NCI-H146 (cell line): ENCODE measurements at places on chromosomes 3 and 15.

- DNase-seq = no peak
Measured at GRCh38 chr3:144403040-144403457, 431.4 kb downstream of the DIPK2A start.

- DNase-seq = no peak
Measured at GRCh38 chr3:156511987-156512677, 42.8 kb downstream of the SSR3 start.

DNA sequence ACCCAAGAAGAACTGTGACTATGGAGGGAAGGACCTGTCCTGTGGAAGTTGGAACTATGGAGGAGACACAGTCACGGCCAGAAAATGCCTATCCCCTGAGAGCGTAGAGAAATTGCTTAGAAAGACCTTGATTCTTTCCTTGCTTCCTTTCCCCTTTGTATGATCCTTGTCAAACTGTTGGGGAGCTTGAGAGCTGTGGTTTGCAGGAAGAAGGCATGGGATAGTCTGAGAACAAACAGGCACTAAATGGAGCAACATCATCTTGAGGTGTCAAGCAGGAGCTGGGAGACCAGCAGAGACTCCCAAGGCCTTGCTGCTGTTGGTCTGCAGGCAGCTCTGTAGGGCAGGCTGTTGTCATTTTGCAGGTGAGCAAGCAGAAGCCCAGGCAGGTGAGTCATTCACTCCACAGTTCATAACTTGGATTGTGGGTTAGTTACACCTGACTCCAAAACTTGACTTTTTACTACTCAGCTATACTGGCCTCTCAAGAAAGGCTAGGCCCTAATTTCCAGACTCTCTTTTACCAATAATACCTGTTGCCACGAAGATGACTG is 298.9 kb downstream of the LRTM1 start:
- no peak for DNase-seq

DNA sequence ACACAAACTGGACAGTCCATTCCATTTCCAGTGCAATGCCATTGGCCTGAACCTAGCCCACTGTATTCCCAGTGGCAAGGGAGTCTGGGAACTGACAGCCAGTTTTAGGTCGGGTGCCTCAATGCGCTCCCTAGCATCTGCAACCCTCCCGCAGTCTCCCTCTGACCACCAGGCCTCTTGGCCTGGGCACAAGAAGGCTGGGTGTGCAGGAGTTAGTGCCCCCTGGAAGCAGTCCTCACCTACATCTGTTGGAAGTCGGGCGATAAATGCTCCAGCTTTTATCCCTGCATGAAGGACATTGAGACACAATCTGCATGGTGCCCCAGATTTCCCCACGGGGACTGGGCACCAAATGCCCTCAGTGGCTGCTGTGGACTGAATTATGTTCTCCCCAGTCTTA is 12.7 kb downstream of the C3orf22 start:
- no peak for DNase-seq

GRCh38 chr15:41499109-41499851 is 5.6 kb downstream of the ITPKA start:
- DNase-seq = no peak

DNA sequence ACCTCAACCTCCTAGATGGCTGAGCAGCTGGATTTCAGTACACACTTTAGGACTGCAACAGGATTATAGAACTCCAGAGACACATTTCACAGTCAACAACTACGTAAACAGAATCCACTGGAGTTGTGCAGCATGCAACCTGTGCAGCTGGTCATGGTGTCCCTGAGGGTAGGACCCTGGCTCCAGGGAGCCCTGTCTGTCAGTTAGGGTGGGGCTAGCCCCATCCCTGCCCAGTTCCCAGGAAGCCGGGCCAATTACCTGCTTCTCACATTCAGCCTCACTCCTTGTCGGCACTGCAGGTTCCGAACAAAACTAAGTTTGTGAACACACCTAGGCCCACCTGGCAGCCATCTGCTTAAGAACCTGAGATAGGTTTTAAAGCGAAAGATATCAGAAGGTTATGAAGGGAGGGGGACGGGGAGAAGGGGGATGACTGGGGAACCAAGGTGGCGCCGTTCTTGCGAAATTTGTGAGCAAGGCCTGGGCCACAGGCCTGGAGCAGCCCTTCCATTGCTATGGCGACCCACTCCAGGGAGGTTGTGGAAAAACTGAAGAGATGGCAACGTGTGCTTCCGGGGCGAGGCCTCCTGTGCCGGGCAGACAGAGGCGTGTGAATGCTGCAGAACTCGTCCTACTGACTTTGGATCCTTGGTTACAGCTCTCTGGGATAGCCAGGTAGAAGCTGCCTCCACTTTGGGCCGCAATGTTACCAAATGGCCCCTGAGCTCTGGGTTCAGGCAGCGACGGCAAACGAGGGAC is 25.3 kb downstream of the ACSBG1 start:
- no peak for DNase-seq

GRCh38 chr15:74211656-74212055 is 9.1 kb upstream of the STRA6 start:
- DNase-seq = no peak

DNA sequence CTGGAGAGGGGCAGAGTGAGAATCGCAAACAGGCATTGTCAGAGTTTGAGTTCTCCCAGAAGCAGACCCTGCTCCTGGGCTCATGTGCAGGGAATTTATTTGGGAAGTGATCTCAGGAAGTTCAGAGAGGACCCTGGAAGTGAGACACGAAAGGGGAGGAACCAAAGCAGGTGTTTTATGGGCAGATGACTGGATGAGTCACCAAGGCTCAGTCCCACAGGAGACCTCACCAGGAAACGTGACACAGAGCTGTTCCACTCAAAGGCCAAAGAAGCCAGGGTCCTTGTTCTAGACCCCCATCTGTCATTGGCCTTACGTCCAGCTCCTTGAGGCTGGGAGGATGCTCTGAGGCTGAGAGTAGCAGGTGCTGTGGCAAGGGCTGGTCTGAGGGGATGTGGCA is 43.4 kb upstream of the SEC22A start:
- no peak for DNase-seq

DNA sequence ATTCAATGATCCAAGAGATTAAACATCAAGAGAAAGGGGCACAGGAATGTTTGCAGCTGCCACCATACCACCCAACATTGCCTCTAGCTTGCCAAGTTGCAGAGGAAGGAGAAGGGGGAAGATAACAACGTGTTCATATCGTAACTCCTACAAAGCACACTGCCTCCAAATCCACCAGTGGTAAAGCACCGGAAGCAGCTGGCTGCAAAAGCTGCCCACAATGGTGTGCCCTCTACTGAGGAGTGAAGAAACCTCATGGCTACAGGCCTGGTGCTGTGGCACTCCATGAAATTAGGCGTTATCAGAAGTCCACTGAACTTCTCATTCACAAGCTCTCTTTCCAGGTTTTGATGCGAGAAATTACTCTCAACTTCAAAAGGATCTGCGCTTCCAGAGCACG is 263.9 kb upstream of the STT3B start:
- DNase-seq = no peak

DNA sequence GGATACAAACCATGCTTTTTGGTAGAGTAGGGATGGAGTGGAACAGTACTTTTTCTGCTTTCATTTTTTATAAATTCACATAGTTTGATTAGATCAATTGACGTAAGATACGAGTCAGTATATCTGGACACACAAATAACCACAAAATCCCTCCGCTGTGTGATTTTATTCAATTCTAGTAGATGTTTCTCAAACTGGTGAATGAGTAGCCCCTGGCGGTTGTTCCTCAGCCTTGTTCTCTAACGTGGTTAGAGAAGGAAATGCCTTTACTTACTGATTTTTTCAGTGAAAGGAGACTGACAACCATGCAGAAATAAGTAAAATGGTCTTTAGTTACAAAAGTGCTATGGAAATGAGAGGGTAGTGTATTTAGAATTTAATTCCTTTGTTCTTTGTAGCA is 161.0 kb downstream of the TCF12 start:
- DNase-seq = no peak

DNA sequence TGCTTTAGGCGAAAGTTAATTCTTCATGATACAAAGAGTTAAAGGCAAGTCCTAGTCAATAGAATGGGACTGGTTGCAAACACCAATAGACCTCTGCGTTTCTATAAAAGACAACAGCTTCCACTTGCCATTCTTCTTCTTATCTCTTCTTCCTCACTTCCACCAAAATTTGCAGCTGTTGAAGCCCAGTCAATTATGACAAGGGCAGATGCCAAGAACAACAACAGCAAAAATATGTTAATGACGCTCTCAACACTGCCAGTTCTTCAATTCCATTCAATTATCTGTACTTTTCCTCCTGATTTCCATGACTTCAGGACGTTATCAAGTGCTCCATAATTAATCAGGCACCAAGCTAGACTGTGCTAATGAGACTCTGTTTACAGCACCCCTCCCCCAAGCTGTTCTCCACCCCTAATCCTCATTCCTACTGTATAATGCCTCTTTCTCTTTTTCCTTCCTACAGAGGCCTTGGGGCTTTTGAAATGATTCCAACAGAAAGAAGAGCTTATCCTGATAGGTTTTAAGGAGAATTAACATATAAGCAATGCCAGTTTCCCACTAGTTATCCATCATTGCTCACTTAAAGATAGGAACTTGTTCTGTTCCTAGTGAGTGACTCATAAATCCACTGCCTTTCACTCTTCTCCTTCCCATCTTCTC is 1160.5 kb downstream of the IGSF11 start:
- DNase-seq = no peak

DNA sequence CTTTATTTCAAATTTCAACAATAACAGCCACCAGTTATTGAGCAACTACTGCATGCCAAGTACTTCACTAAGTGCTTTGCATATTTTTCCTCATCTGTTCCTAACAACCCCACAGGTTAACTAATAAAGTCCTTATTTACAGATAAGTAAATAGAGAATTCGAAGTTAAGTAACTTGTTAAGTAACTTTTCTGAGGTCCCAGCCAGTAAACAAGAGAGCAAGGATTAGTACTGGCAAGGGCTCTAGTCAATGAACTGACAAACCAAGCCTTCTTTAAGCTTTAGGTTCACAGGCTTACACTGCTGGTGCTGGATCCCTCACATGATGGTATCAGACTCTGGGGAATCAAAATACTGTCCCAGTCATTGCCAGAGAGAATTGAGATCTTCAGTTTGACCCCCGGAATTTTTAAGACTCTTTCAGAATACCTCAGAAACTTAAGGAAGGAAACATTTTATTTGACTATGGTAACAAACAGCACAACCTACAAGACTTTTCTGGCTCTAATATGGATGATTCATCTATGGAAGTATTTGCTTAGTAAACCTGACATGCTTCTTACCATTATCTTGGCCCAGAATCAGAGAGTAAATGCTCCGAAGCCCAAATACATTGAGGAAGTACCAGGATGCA is 16.5 kb downstream of the EMC3 start:
- DNase-seq = no peak

- no peak for DNase-seq
Measured at GRCh38 chr3:108447096-108447847, 63.1 kb downstream of the MYH15 start.

DNA sequence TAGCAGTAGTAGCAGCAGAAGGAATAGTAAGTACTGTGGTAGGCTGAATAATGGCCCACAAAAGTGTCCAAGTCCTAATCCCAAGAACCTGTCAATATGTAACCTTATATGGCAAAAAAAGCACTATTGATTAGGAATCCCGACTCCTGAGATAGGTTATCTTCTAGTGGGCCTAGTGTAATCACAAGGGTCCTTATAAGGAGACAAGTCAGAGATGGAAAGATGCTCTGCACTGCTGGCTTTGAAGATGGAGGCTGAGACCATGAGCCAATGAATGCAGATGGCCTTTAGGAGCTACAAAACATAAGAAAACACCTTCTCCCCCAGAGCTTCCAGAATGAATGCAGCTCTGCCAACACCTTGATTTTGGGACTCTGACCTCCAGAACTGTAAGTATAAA is 36.0 kb downstream of the TIPARP start:
- no peak for DNase-seq

DNA sequence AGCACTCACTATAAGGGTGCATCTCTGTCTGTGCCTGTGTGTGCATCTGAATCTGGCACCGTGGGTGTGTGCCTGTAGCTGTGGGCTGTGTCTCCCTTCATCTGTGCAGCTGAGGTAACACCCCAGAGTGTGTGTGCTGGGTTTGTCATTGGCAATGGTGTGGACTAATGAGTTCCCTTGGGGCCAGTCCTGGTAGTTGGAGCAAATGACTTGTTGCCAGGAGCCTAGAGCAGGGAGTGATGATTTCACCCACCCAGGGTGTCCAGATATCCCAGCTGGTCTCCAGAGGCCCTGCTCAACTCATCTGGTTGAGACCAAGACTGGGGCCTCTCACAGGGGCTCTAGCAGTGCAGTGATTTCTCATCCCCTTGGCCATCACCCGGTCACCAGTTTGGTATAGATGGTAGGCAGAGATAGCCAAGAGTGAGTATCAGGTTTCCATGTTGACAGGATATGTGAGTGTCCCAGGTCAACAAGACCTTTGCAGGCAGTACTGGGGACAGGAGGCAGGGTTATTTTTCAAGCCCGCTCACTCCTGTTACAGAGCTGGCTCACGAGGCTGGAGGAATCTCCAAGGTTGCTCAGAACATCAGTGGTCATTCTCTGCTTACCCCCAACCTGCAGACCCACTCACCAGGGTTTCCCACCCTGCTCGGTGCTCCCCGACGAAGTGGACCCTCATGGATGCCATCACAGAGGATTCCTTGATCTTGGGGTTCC is 4.1 kb upstream of the HDAC11 start:
- peak; percentile 17 for DNase-seq

- no peak for DNase-seq
Measured at GRCh38 chr3:157103280-157103679, 56.7 kb downstream of the CCNL1 start.

GRCh38 chr15:36903922-36904556 is 196.3 kb downstream of the MEIS2 start:
- DNase-seq = peak; percentile 60

DNA sequence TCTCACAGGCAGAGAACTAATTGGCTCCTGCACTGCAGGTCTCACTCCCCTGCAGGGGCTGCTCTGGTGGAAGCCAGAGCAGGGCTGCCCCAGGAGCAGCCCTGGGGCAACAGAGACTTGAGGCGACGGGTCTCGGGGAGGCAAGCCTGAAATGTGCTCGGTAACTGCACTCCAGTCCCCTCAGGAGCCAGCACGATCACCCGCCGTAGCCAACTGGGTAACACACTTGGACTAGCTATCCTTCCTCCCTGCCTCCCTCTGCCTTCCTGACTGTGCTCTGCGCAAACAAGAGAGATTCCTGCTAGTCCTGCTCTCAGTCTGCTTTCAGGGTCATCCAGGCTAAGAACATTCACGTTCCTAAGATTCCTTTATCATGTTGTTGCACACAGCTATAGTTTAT is 140.7 kb upstream of the NSMCE3 start:
- DNase-seq = no peak

DNA sequence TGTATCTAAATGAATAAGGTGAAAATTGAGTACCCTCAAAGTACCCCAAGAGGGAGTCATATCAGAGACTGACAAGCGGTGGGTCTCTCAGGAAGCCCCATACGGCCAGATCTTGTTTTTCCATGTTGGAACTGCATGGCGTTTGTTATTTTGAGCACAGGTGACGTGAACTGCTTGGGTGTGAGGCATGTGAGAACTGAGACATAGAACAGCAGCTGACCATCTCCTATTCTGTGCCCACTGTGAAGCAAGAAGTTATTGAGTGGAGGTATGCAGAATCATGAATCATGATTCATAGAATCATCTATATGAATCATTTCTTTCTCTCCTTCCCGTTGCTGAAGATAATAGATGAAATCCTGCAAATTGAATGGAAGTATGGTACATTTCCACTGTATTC is 4.6 kb downstream of the VPS8 start:
- no peak for DNase-seq

- no peak for DNase-seq
Measured at GRCh38 chr15:32918547-32918946, 200.7 kb downstream of the GREM1 start.
